ENCODE measurements at places on chromosomes 7 and 10. TPM values are rescaled to one million over a fixed set of nuclear protein-coding genes. Genes with fewer than 3 reads are reported as not detected.

The C10orf67 gene
- polyA plus RNA-seq = 1.1 TPM

The KNDC1 gene
- polyA plus RNA-seq = 0.43 TPM

The KMT2C gene
- polyA plus RNA-seq = 4.8 TPM

The SPDYE16 gene
- polyA plus RNA-seq = not detected

The PDCD4 gene
- 57.7 TPM for polyA plus RNA-seq

The AOC1 gene
- polyA plus RNA-seq = 99.1 TPM

The PAPSS2 gene
- 23.5 TPM for polyA plus RNA-seq

The PRLHR gene
- not detected for polyA plus RNA-seq

The SFRP4 gene
- 1.5 TPM for polyA plus RNA-seq

The PPP1R3C gene
- 13.6 TPM for polyA plus RNA-seq

The RASSF4 gene
- polyA plus RNA-seq = 83.1 TPM

The ITPRID1 gene
- not detected for polyA plus RNA-seq

The RPS24 gene
- 3,199 TPM for polyA plus RNA-seq

The ACTR3C gene
- 15.8 TPM for polyA plus RNA-seq

The TNS3 gene
- 38.4 TPM for polyA plus RNA-seq

The GIMAP1 gene
- 6.4 TPM for polyA plus RNA-seq

The TUBB8 gene
- polyA plus RNA-seq = not detected

The NXPH1 gene
- not detected for polyA plus RNA-seq

The TMEM120A gene
- 141 TPM for polyA plus RNA-seq

The PLXDC2 gene
- polyA plus RNA-seq = 11.9 TPM

The C10orf105 gene
- not detected for polyA plus RNA-seq

The SH3PXD2A gene
- polyA plus RNA-seq = 2.4 TPM

The STEAP1 gene
- 6.3 TPM for polyA plus RNA-seq

The COL26A1 gene
- polyA plus RNA-seq = 3.5 TPM

The WEE2 gene
- polyA plus RNA-seq = 0.13 TPM

The RBP3 gene
- not detected for polyA plus RNA-seq

The ALOX5 gene
- polyA plus RNA-seq = 2.5 TPM

The TSPAN12 gene
- 44.2 TPM for polyA plus RNA-seq

The ANXA11 gene
- 543 TPM for polyA plus RNA-seq

The PAX4 gene
- polyA plus RNA-seq = not detected

The GNGT1 gene
- polyA plus RNA-seq = not detected

All from kidney (tissue), 22 donors.